ENCODE measurements at places on chromosomes 5 and 9. TPM values are rescaled to one million over a fixed set of nuclear protein-coding genes. Genes with fewer than 3 reads are reported as not detected.
A peak's percentile ranks its signal among the peaks of the same experiment; 100 is the strongest.

DNA sequence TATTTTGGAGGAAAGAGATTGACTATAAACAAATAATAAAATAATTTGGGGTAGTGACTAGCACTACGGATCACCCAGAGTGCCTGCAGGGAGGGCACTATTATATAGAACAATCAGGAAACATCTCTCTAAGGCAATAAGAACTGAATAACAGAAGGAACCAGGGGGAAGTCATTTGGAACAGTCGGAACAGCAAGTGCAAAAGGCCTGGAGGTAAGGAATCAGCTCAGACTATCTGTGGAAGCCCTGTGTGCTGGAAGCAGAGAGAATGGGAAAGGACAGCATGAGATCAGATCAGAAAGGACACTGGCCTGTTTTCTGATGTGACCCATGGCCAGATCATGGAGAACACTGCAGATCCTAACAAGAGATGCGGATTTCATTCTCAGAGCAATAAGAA lies 357.6 kb downstream of the EFNA5 start:
- H3K36me3 ChIP-seq, result no peaks in the 10 kb centered on the region
- no peak for DNase-seq
- no peak overlapping the region for H3K27ac ChIP-seq
- H3K4me1 ChIP-seq, result no peaks in the 10 kb centered on the region
- H3K27me3 ChIP-seq, result no peaks in the 10 kb centered on the region

LHFPL2 gene
- 39.4 TPM for polyA plus RNA-seq

DNA sequence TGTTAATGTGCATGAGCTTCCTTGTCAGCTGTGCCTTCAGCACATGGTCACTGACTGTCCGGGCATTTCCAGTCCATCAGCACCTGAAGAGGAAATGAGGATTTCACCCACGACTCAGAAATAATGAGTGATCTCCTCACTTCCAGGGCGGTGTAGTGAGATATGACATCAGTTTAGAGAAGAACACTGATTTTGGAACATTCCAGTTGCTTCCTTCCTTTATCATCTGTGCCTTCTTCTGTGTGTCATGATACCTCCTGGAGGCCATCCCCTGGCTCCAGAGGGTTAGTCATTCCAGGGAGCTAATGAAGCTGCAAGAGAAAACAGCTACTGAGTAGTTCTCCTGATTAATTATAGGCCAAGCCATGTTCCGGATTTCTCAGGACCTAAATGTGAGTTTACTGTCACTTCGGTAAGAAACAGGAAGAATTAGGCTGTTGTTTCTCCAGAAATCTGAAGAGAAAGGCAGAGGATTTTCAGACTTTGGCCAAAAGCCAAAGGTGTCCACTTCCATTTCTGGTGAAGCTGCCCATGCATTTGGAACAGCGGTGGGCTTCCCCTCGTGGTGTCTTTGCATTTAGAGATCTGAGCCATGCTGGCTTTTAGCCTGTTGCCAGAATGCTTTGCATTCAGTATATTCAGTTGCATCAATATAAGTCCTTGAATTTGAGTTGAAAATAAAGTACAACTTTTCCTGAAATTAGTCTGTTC lies 161.3 kb upstream of the OTULINL start:
- peaks cover 18% of the 10 kb centered on the region for H3K4me1 ChIP-seq
- no peak overlapping the region for H3K27ac ChIP-seq
- peaks cover 47% of the 10 kb centered on the region for H3K36me3 ChIP-seq
- no peaks in the 10 kb centered on the region for H3K27me3 ChIP-seq
- DNase-seq, result no peak

SLC36A3 gene
- polyA plus RNA-seq, result not detected

DNA sequence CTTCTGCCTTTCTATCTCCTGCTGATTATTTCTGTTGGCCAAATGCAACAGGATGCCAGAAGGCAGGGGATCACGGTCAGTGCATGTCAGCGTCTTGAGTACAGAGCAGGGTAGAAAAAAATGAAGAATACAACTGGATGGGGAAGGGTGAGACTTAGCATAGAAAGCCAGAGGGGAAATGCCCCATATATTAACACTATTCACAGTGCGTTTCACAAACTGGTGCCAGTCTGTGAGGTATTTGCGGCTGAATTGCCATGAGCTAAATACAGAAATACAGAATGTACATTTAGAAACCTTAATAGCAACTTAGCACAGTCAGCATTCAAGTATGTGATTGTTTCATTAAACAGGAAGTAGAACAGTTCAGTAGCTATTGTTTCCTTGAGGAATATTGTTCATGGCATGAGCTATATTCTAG lies 31.0 kb upstream of the SLC1A3 start:
- peak overlapping the region; percentile 45 for H3K27ac ChIP-seq
- H3K36me3 ChIP-seq, result no peaks in the 10 kb centered on the region
- no peak overlapping the region for H3K4me3 ChIP-seq
- peak; percentile 60 for DNase-seq

TRIM7 gene
- 7.3 TPM for polyA plus RNA-seq

- H3K27me3 ChIP-seq, result peaks cover 2% of the 10 kb centered on the region
- DNase-seq, result no peak
- peak overlapping the region; percentile 67 for H3K4me3 ChIP-seq
- H3K36me3 ChIP-seq, result no peaks in the 10 kb centered on the region
- peak overlapping the region; percentile 1 for H3K27ac ChIP-seq
Observed at GRCh38 chr9:69176471-69177171, 2.5 kb downstream of the TJP2 start.

DNA sequence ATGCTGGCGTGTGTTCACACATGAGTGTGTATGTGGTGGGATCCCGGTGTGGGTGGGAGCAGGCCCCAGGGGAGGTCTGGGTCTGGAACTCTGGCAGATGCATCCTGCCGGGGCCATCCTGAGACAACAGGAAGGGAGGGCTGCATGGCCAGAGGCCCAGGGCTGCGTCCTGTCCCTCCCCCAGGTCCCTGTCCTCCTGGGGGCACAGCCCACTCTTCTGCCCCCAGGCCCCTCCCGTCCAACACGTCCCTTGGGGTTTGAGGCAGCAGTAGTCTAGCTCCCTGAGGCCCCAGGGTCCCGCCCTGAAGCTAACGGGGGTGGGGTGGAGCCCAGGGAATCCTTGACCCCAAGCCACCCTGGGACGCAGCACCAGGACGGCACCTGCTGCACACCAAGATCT lies 16.6 kb downstream of the FLT4 start:
- no peaks in the 10 kb centered on the region for H3K27me3 ChIP-seq
- peaks cover 6% of the 10 kb centered on the region for H3K4me1 ChIP-seq
- no peak for DNase-seq
- H3K27ac ChIP-seq, result no peak overlapping the region

- no peak for DNase-seq
- no peak overlapping the region for H3K27ac ChIP-seq
- peaks cover 59% of the 10 kb centered on the region for H3K27me3 ChIP-seq
- no peaks in the 10 kb centered on the region for H3K36me3 ChIP-seq
Observed at GRCh38 chr5:73426034-73426433, 22.5 kb downstream of the FOXD1 start.

ACOT12 gene
- 0.80 TPM for polyA plus RNA-seq

ENTPD2 gene
- polyA plus RNA-seq, result 49.1 TPM

NLN gene
- polyA plus RNA-seq, result 22.3 TPM

GRCh38 chr5:171131497-171131896 lies 177.6 kb upstream of the TLX3 start:
- no peaks in the 10 kb centered on the region for H3K4me1 ChIP-seq
- no peak for DNase-seq
- no peaks in the 10 kb centered on the region for H3K27me3 ChIP-seq
- H3K27ac ChIP-seq, result no peak overlapping the region
- H3K4me3 ChIP-seq, result no peak overlapping the region
- H3K36me3 ChIP-seq, result no peaks in the 10 kb centered on the region

GRCh38 chr9:36946653-36947052 lies 87.4 kb downstream of the PAX5 start:
- no peak for DNase-seq
- no peak overlapping the region for H3K27ac ChIP-seq
- H3K27me3 ChIP-seq, result no peaks in the 10 kb centered on the region
- H3K4me1 ChIP-seq, result no peaks in the 10 kb centered on the region
- no peak overlapping the region for H3K4me3 ChIP-seq
- no peaks in the 10 kb centered on the region for H3K36me3 ChIP-seq

DNA sequence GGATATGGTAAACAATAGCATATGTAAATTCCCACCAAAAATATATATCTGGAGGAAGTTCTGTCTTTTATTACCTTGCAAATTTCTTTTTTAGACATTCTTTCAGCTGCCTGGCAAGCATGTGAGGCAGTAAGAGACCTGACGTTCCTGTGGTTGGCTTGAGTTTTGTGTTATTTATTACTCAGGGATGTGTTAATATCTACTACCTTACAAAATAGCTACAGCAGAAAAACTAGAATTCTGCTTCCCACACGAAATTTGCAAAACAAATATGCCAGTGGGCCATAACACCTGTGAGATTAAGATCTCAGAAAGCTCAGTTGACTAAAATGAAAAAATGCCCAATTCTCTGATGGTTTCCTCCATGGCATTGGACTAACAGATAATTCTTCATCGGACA lies 274.2 kb downstream of the TMEM167A start:
- H3K4me1 ChIP-seq, result no peaks in the 10 kb centered on the region
- no peak overlapping the region for H3K27ac ChIP-seq
- H3K4me3 ChIP-seq, result no peak overlapping the region
- DNase-seq, result no peak
- H3K36me3 ChIP-seq, result no peaks in the 10 kb centered on the region

- H3K27me3 ChIP-seq, result no peaks in the 10 kb centered on the region
- H3K4me3 ChIP-seq, result no peak overlapping the region
- no peak overlapping the region for H3K27ac ChIP-seq
- no peaks in the 10 kb centered on the region for H3K4me1 ChIP-seq
- no peaks in the 10 kb centered on the region for H3K36me3 ChIP-seq
Observed at GRCh38 chr5:154132718-154133307, 57.7 kb upstream of the GALNT10 start.

- peaks cover 83% of the 10 kb centered on the region for H3K4me1 ChIP-seq
- H3K4me3 ChIP-seq, result no peak overlapping the region
- peak overlapping the region; percentile 85 for H3K27ac ChIP-seq
- H3K36me3 ChIP-seq, result peaks cover 5% of the 10 kb centered on the region
- peak; percentile 76 for DNase-seq
Observed at GRCh38 chr9:124263800-124264426, 6.2 kb downstream of the NEK6 start.

DNA sequence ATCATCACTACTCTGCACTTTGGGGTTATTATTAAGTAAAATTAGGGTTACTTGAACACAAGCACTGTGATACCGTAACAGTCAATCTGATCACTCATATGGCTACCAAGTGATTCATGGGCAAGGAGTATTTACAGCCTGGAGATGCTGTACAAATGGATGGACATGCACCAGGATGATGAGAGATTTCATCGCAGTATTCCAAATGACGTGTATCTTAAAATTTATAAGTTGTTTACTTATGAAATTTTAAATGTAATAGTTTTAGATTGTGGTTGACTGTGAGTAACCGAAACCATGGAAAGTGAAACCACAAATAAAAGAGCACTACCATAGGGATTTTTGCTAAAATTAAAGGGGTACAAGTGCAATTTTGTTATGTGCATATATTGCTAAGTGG lies 462.2 kb upstream of the PTGER4 start:
- H3K4me1 ChIP-seq, result no peaks in the 10 kb centered on the region
- H3K27ac ChIP-seq, result no peak overlapping the region
- no peak overlapping the region for H3K4me3 ChIP-seq
- no peak for DNase-seq

GRCh38 chr5:92962752-92963151 lies 618.3 kb downstream of the NR2F1-AS1 start:
- H3K27me3 ChIP-seq, result no peaks in the 10 kb centered on the region
- no peak overlapping the region for H3K4me3 ChIP-seq

DNA sequence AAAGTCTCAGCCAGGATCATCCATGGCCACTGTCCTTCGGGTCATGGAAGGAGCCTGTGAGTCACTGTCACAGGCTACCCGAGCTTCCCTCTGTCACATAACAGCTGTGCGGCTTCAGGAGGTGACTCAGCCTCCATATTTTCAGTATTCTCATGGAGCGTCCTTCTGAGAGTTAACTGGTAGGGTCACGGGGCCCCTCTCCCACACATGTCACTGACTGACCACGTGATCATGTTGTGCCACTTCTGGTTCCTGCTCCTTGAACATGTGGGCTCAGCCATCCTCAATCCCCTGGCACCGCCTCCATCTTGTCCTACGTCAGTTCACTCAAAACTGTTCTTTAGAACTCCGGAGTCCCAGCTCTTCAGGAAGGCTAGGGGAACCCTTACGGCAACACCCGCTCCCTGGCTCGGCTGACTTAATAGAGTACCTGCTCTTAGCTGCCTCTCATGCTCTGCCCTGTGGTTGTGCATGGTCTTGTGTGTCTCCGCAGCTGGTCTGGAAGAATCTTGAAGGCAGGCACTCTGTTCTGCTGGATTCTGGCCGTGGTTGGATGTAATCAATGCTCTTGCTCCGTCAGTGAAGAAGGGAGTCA lies 182.8 kb downstream of the ICE1 start:
- no peak overlapping the region for H3K27ac ChIP-seq
- H3K27me3 ChIP-seq, result no peaks in the 10 kb centered on the region
- no peaks in the 10 kb centered on the region for H3K4me1 ChIP-seq
- H3K4me3 ChIP-seq, result no peak overlapping the region
- no peaks in the 10 kb centered on the region for H3K36me3 ChIP-seq

DNA sequence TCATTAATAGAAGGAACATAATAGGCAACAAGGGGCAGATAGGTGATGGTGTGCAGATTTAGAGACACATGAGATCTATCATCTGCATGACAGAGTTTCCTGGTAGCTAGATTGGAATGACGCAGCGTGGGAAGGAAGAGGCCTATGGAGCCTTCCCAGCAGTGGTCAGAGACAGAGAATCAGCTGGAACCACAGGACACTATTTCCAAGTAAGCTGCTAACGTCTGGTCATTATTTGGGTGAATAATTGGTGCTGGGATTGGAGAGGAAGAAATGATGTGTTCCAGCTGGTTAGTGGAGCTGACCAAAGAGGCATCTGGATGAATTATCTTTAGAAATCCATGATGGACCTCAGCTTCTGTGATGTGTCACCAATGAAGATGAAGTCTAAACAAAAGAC lies 91.2 kb upstream of the PRR16 start:
- H3K4me1 ChIP-seq, result no peaks in the 10 kb centered on the region
- no peak overlapping the region for H3K4me3 ChIP-seq
- no peaks in the 10 kb centered on the region for H3K27me3 ChIP-seq
- H3K36me3 ChIP-seq, result no peaks in the 10 kb centered on the region
- H3K27ac ChIP-seq, result no peak overlapping the region

UIMC1 gene
- polyA plus RNA-seq, result 28.2 TPM

DNA sequence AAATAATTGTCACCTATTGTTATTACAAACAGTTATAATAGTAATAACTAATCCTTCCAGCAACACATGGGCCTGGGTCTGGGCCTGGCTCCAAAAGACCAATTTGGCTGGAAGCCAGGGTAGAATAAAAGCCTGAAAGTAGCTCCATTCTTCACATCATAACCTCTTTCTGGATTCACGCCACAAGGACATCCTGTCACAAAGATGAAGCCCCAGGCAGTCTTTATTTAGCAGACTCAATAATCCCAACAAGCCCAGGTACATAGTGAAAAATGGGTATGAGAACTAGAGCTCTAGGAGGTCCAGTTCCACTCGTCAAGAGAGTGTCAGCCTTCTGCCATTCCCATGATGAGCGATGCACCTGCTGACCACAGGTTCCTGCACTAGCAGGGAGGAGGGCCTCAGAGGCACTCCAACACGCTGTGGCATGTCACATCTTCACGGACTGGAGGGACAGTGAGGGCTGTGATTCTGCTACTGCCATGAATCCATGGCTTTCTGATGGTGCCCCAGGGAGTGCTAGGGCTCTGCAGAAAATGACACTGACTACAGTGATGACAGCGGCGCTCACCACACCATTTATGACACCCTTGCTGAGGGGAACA lies 124.9 kb downstream of the SPOCK1 start:
- H3K4me3 ChIP-seq, result no peak overlapping the region
- DNase-seq, result peak; percentile 9
- peaks cover 14% of the 10 kb centered on the region for H3K4me1 ChIP-seq
- no peaks in the 10 kb centered on the region for H3K27me3 ChIP-seq

GRCh38 chr9:2150338-2150737 lies 135.2 kb downstream of the SMARCA2 start:
- no peak overlapping the region for H3K27ac ChIP-seq
- H3K36me3 ChIP-seq, result no peaks in the 10 kb centered on the region
- H3K27me3 ChIP-seq, result no peaks in the 10 kb centered on the region
- H3K4me3 ChIP-seq, result no peak overlapping the region

All from spinal cord (tissue), 10 donors.